ENCODE measurements at places on chromosomes 4 and X.

DNA sequence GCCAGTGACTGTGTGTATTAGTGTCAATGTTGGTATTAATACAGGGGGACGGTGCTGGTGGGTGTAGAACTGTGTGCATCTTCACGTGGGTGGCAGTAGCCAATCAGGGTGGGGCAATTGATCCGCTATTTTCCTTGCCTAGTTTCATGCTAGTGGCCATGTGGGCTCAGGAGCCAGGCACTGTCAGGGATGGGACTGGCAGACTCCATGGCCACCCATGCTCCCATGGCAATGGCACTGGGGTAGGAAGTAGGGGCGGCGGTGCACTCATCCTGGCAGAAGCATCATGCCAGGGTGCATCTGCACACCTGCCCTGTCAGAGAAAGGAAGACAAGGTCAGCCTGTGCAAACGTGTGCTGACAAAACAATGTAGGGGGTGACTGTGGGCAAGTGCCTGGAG lies 122.1 kb upstream of the MAGEC2 start:
- DNase-seq = no peak

- DNase-seq = no peak
Observed at GRCh38 chr4:174559894-174560293, 37.6 kb upstream of the HPGD start.

DNA sequence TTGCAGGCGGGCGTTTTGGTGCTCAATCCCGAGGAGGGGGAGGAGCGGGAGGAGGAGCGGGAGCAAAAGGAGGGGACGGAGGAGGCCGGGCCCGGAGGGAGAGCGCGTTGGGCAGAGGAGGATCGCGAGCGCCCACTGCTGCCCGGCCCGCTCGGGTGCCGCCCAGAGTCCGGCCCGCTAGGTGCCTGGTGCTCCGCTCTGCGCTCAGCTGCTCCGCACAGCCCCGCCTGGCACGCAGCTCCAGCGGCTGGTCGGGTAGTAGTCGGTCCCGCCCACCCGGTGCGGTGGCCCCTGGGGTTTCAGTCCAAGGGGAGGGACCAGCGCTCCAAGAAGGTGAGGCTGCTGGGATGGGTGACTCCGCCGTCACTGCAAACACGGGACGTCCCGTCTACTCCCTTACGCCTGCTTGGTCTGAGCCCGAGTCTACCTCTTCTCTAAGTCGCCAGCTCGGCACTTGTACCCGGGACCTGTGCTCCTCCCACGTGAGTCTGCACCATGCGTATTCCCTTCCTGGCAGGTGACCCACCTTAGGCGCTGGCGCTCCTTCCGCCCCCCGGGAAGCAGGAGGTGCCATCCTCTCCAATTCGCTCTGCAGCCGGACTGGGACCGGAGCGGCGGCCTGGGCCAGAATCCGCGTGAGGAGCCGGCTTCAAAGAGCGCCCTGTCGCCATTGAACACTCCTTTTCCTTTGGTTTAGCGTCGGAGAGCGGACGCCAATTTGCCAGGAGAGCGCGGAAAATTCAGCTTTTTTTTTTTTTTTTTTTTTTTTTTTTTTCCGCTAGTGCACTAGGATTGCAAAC lies 405 bp upstream of the HS3ST1 start:
- peak; percentile 36 for DNase-seq

GRCh38 chr4:15443371-15444160 lies 15.7 kb downstream of the C1QTNF7 start:
- DNase-seq = no peak

All from substantia nigra (tissue), 51 donors.